GM23338 (cell line): ENCODE measurements at places on chromosomes 1 and 21.

DNA sequence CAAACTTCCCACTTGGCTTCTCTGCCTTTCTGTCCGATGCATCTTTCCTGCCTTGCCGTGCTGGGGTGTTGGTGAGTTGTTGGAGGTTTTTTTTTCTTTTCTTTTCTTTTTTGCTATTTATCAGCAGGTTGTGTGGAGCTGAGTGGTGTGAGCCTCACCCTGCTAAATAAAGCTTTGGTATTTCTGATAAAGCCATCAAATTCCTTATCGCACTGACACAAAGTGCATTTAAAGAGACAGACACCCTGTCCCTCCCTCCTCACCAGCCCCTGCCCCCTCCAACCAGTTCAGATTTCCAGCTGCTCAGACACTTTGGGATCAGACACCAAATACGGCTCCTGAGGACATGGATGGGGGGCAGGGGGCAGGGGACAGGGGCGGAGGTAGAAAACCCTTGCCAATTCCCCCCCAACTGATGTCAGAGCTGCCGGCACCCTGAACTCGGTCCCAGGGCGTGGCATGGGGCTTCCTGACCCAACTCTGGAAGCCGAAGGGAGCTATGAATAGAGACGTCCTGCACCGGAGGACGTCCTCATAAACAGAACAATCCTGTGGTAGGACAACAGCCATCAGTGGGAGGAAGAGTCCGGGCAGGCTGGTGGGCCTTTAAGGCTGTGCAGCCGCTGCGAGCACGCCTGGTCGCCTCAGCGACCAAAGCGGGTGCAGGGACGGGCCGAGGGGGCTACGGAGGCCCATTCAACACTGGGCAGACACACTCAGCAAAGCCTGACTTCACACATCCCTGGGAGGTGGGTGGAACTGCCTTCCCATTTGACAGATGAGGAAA, 79.0 kb downstream of the CASZ1 start:
- H3K4me3 ChIP-seq: no peak overlapping the region
- no peaks in the 10 kb centered on the region for H3K36me3 ChIP-seq
- no peak overlapping the region for H3K27ac ChIP-seq
- H3K27me3 ChIP-seq: no peaks in the 10 kb centered on the region
- peaks cover 20% of the 10 kb centered on the region; the same call in 1 of the 2 replicates for H3K4me1 ChIP-seq

GRCh38 chr21:36615274-36615964, 83.5 kb upstream of the SIM2 start:
- H3K4me1 ChIP-seq: no peaks in the 10 kb centered on the region
- no peaks in the 10 kb centered on the region for H3K36me3 ChIP-seq
- no peak overlapping the region for H3K4me3 ChIP-seq
- H3K27ac ChIP-seq: no peak overlapping the region
- H3K27me3 ChIP-seq: no peaks in the 10 kb centered on the region

DNA sequence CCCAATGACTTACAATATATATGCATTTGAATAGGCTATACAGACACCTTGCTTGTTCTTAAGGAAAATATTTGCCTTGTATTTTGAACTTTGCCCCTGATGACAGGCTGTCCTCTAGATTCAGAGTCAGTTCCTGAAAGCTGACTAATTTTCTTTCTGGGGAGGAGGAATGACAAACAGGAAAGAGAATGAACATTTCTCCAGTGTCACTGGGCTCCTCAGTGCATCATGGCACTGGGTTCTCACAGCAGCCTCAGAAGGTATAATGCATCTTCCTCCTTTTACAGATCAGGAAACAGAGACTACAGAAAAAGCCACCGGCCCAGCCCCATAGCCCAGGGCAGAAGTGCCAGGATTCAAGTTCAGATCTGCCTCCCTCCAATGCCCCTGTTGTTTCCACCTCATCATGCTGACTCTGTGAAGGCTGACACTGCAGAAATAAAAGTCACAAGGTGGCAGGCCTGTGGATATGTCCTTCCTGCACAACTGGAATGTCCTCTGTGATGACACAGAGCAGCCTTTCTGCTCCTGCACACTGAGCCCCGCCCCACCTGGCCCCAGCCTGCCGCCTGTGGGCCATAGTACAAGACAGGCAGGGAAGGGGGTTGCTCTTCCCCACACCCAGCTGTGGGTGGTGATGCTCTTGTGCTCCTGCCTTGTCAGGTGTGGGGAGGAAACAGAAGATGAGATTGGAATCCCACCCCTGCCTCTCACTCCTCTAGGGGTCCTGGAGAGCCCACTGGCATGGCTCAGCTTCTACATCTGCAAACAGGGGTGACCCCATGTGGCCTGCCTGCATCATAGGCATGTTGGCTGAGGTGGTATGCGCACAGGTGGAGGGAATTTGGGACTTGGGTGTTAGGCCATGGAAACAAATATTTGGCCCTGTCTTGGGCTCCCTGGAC, 6.4 kb downstream of the TTC22 start:
- no peak for DNase-seq
- H3K27me3 ChIP-seq: peaks cover 5% of the 10 kb centered on the region; the same call in 1 of the 2 replicates
- no peaks in the 10 kb centered on the region for H3K36me3 ChIP-seq
- H3K4me3 ChIP-seq: no peak overlapping the region

GRCh38 chr1:61089338-61089737, 7.0 kb downstream of the NFIA start:
- no peak overlapping the region for H3K4me3 ChIP-seq
- H3K4me1 ChIP-seq: peaks cover 18% of the 10 kb centered on the region
- H3K36me3 ChIP-seq: no peaks in the 10 kb centered on the region
- H3K27me3 ChIP-seq: peaks cover 32% of the 10 kb centered on the region
- no peak for DNase-seq
- no peak overlapping the region for H3K27ac ChIP-seq

- no peaks in the 10 kb centered on the region for H3K36me3 ChIP-seq
- peaks cover 12% of the 10 kb centered on the region for H3K4me1 ChIP-seq
- DNase-seq: no peak
- H3K27me3 ChIP-seq: peaks cover 5% of the 10 kb centered on the region; the same call in 1 of the 2 replicates
Measured at GRCh38 chr1:111509997-111510375, 6.6 kb upstream of the ADORA3 start.

- H3K27ac ChIP-seq: peak overlapping the region; percentile 42; the same call in 1 of the 2 replicates
- no peak overlapping the region for H3K4me3 ChIP-seq
- no peaks in the 10 kb centered on the region for H3K36me3 ChIP-seq
- H3K4me1 ChIP-seq: peaks cover 17% of the 10 kb centered on the region
- 0 out of 2 replicates have a peak, but pooled peaks cover 5% of the 10 kb centered on the region for H3K27me3 ChIP-seq
- DNase-seq: peak; percentile 71
Measured at GRCh38 chr1:234772345-234773147, 162.6 kb upstream of the IRF2BP2 start.

GRCh38 chr1:211639475-211640300, 35.7 kb downstream of the NEK2 start:
- no peaks in the 10 kb centered on the region for H3K36me3 ChIP-seq
- H3K4me1 ChIP-seq: no peaks in the 10 kb centered on the region
- H3K27me3 ChIP-seq: no peaks in the 10 kb centered on the region

DNA sequence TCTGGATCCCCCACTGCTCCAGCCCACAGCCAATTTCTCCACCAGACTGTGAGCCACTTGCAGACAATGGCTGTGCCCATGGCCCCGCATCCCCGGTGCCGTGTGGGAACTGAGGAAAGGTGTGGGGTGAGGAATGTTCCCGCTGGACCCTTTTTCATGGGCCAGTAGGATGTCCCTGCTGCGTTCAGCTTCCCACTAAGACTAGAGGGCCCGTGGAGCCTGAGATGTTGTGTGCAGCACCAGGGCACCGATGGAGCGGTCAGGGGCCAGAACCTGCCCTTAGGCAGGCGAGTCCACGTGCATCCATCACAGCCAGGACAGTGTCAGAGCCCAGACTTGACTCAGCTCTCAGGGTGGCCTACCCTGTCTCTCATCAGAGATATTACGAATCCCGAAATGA, 105.7 kb upstream of the COL6A1 start:
- H3K27me3 ChIP-seq: no peaks in the 10 kb centered on the region
- H3K36me3 ChIP-seq: no peaks in the 10 kb centered on the region
- no peak overlapping the region for H3K4me3 ChIP-seq
- H3K4me1 ChIP-seq: no peaks in the 10 kb centered on the region
- no peak overlapping the region for H3K27ac ChIP-seq
